ENCODE measurements at places on chromosomes 6 and 20.

- peak; percentile 47 for DNase-seq
These were observed 88.1 kb downstream of the SYNJ2 start for GRCh38 chr6:158069800-158070195.

- DNase-seq: no peak
These were observed 58.0 kb upstream of the SLC4A11 start for GRCh38 chr20:3297079-3297378.

DNA sequence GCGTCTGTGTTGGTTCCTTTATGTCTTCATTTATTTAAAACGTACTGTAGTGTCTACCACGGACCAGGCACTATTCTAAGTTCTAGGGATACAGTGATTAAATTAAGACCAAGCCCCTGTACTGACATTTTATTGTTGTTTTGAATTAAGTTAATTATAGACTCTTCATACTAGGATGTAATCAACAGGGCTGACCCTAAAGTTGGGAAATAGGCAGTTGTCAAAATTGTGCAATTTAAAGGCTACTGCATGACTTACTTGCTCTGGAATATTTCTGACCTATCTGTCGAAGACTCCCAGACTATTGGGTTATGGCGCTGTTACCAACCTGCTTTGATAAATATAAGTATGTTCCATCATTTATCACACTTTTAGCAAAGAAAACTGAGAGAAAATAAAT, 6.7 kb downstream of the MYO6 start:
- DNase-seq: no peak

DNA sequence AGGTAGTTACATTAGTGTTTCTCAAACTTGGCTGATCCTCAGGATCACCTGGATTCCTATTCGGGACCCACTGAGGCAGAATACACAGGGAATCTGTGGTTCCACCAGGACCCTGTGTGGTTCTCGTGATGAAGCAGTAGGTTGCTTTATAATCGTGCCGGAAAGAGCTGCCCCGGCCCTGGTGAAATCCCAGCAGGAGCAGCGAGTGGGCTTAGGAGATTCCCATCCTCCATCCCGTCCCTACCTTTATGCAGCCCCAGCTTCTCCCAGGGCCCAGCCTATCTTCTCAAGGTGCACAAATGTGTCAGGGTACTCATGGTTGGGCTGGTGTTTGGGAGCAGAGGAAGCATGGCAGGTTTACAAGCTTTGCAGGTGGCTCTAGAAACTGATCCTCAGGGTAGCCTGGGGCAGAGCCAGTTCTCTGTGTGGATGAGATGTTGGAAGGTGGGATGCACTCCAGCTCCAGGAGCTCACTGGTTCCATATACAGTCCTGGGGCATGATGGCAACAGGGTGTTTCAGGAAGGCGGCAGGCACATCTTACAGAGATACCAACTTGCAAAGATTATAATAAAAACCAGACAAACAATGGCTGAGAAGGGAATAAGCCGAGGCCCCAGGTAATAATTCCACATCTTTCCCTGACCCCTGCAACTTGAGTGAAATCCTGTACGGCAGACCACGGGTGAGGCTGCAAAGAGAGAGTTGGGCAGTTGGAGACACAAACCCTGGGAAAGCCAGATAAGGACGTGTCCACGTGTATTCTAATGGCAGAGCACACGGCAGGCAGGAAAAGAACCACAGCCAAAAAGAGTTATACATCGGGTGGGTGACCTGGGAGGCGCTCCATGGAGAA, 5.9 kb downstream of the SLC22A1 start:
- no peak for DNase-seq

- DNase-seq: peak; percentile 40
These were observed 386.5 kb upstream of the SULF2 start for GRCh38 chr20:48171626-48172356.

GRCh38 chr6:111620169-111620568, 14.5 kb upstream of the TRAF3IP2 start:
- no peak for DNase-seq

DNA sequence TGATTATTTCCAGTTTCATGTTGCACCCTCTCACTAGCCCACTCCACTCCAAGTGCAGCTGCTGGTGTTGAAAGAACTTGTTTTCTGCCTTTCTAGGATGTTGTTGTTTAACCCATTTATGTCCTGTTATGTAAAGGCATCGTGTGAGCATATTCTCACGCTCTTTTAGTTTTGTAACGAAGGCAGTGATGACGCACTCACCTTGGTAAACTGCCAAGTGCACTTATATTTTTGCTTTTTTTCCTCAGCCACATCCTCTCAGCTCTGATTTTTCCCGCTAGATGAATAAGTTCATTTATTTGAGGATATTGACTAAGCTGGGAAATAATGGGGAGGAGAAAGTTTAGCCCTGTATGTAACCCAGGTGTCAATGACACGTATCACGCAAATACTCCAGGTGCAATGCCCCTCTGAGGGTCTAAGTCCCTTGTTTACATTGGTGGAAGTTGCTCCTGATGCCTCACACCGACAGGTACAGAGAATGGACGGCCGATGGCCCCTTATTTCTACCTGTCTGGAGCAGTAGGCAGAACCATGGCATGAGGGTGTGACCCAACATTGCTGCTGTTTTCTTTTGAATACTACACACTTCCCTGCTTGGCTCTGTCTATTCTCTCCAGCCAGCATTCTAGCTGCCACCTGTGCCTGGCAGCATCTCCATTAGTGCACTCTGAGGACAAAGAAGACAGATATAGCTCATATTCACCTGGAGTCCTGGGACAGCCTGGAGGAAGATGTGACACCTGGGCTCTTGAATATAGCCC, 132.7 kb upstream of the SLC24A3 start:
- DNase-seq: no peak

DNA sequence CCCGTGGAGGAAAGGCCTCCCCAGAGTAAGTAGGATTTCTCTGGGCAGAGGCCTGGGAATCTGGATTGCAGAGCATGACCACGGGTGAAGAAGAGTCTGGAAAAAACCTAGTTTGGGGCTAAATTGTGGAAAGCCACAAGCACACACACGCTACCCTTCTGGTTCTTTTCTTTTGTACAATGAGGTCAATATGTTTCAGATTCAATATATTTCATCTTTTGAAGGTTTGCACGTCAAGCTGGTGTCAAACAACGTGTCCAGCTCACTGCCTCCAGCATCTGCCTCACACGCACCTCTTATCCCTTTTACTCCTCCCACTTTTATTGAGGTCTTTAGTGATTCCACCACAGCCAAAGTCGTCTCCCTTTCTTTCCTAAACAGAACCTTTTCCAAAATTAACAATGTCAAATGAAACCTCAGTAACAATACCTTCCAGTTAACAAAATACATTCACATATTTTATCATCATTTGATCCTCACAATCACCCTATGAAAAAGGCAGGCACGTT, 773 bp upstream of the EPB41L2 start:
- DNase-seq: no peak

DNA sequence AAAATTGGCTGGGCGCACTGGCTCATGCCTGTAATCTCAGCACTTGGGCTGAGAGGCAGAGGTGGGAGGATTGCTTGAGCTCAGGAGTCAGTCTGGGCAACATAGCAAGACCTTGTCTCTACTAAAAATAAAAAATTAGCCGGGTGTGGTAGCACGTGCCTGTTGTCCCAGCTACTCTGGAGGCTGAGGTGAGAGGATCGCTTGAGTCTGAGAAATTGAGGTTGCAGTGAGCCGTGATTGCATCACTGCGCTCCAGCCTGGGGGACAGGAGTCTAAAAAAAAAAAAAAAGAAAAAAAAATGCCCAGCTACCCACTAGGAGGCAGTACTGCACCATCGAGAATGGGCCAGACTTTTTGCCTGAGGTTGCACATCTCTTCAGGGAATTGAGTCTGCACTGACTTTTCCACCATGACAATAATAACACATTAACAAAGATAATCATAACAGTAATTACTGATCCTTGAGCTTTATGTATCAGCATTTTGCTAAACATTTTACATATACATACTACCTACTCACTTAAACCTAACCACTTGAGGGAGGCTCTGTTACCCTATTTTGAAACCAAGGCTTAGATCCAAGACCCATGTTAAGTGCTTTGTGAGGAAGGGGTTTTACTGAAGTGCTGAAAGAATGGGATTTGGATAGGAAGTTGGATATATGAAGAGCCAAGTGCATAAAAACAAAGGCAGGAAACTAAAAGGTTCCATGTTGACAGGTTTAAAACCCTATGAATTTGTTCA, 21.0 kb downstream of the SRSF3 start:
- DNase-seq: peak; percentile 74

- DNase-seq: no peak
These were observed 10.2 kb downstream of the NAPB start for GRCh38 chr20:23410916-23411695.

DNA sequence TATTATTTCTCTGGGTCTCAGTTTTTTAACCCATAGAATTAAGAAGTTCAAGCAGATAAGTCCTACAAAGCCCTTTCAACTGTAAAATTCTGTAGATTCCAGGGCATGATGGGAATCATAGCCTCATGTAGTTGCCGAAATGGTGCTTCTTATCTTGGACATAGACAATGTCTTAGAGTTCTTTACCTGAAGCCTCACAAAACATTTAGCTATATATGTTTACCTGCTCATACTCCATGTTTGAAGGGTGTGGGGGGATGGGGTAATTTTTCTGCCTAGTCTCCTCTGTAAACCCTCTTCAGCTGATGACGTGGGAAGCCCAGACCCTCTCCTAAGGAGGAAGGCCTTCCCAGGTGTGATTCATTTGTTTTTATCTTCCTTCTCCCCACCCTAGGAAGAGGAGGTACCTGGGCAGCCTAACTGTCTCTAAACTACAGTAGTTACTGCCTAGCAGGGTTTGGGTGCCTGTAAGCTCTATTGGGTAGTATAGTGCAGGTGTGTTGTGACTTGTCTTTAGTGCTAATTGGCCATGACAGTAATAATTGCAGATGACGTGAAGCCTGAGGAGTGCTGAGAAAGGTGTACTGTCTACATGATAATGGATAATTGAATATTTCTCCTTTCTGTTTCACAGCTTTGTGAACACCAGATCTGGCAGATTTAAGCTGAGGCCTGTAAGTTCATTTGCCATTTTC, 230.8 kb downstream of the TFAP2B start:
- no peak for DNase-seq

GRCh38 chr6:150603176-150603575, 3.5 kb downstream of the PLEKHG1 start:
- no peak for DNase-seq

GRCh38 chr6:156720691-156721685, 56.2 kb upstream of the ARID1B start:
- no peak for DNase-seq

DNA sequence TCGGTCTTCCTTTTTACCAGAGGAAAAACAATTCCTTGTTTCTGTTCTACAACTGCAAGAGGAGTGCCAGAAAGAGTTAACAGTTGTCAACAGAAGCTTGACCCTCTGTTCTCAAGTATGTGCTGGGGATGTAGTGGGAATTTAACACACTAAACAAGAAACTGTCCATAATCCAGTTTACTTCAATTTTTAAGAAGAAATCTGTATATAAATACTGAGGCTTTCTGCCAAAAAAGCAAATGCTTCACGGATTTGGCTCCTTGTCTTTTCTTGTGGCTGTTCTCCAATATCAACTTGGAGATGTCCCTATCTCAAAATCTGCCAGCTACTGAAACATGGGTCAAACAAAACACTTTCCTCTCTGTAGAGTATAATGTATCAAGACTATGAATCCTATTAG, 26.8 kb downstream of the REV3L start:
- no peak for DNase-seq

GRCh38 chr6:87623248-87623647, 33.3 kb downstream of the ORC3 start:
- peak; percentile 24 for DNase-seq

DNA sequence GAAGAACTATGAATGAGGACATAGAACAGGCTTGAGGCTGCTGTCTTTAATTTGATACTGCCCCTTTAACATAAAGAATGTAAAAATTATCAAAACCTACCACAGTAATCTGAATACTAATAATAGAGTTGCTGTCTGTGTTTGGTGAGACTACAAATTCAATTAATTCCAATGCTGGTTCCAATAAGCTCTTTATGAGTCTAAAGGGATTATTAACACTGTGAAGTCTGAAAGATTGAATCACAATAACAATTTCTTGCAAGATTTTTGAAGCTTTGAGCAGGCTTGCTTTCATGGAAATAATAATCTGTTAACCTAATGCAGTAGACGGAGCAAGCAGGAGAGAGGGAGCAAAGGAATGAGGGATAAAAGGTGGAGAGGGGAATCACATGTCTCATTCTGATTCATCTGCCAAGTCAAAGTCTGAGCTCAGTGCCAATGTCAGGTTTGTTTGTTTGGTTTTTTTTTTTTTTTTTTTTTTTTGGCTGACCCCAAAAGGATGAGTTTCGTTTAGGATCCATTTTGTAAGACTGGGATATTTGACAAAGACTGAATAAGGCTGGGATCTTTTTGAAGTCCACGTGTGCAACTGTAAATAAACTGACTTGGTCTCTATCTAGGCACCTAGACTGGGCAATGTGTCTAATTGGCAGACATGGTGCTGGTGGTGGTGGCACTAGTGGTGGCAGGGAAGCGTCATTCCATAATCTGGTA, 211.6 kb downstream of the RNF144B start:
- no peak for DNase-seq

DNA sequence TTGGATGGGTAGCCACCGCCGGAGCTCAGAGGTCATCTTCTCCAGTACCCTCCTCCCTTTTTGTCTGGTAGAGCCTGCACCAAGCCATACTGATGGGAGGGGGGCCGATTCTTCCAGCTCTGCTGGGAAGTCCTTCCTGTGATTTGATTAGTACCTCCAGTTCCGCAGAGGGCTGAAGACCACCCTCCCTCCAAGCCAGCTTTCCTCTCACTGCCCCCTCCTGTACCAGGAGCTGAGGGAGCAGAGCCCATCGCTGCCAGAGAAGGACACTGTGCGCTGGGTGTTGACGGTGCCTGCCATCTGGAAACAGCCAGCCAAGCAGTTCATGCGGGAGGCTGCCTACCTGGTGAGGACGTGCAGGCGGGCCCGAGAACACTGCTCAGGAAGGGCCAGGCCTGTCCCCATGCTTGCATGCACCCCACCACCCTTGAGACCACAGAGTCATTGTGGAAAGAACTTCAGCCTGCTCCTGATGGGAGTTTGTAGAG, 13.2 kb downstream of the HSPA12B start:
- DNase-seq: no peak

- DNase-seq: no peak
These were observed 22.0 kb downstream of the MAPK14 start for GRCh38 chr6:36049582-36049981.

GRCh38 chr6:56764081-56764566, 121.4 kb upstream of the DST start:
- peak; percentile 37 for DNase-seq

GRCh38 chr6:27295301-27296079, 16.6 kb downstream of the POM121L2 start:
- DNase-seq: peak; percentile 52

- no peak for DNase-seq
These were observed 988 bp downstream of the UBE2V1 start for GRCh38 chr20:50111829-50112495.

GRCh38 chr20:38752029-38752428, 3.8 kb downstream of the ACTR5 start:
- no peak for DNase-seq
